ENCODE measurements at places on chromosomes 5 and 9. TPM values are rescaled to one million over a fixed set of nuclear protein-coding genes. Genes with fewer than 3 reads are reported as not detected.

DNA sequence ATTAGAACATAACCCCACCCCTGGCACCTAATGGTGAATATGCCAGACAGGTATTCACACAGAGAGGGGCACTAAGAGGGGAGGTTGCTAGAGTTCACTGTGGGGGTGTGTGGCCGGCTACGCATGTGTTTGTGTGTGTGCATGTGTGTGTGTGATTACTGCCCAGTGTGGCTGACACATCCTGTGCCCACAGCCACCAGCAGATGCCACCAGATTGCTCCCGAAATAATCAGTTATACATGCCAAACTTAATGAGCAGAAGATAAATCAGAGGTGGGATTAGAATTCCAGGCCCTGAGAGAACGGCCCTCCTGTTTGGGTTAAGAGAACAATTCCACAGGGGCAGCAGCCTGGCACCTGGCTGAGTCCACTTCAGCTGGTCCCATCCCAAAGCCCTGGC lies 91.8 kb upstream of the TBCA start:
- no peak overlapping the region for H3K4me3 ChIP-seq
- no peaks in the 10 kb centered on the region for H3K36me3 ChIP-seq
- no peak for DNase-seq
- peaks cover 3% of the 10 kb centered on the region for H3K4me1 ChIP-seq

DNA sequence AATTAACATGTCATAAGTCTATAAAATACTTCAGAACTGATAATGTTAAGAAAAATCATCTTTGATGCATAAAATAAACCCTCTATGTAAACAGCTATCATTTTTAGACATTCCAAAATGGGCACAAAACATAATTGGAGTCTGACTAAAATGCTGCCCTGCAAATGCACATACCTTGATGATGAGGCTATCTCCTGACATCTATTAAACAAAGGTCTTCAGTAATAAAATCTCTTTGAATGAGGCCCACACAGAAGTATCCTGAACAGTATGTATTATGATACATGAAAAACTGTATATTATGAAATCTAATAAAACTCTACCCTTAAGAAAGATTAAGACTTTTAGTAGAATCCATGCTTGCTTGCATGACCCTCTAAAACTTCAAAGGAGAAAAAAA lies 66.1 kb downstream of the FBXL17 start:
- H3K27ac ChIP-seq, result no peak overlapping the region
- H3K4me3 ChIP-seq, result no peak overlapping the region
- no peaks in the 10 kb centered on the region for H3K4me1 ChIP-seq
- no peak for DNase-seq
- no peaks in the 10 kb centered on the region for H3K27me3 ChIP-seq

DNA sequence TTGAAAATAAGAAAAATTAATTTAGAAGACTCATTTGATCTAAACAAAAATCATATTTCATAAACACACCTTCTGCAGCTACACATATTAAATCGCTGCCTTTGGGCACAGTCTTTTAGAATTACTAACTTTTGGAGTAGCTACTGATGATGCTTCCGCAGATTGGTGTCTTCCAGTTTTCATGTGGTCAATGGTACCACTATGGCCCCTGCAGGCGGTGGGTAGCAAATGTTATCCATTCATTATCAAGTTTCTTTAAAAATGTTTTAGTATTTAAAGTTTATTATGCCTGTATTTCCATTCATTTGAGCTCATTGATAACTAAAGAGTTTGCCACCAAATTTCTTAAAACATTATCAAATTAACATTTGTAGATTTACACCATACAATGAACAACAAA lies 122.9 kb upstream of the GRAMD2B start:
- no peak overlapping the region for H3K4me3 ChIP-seq
- no peak overlapping the region for H3K27ac ChIP-seq
- no peaks in the 10 kb centered on the region for H3K36me3 ChIP-seq

- H3K27ac ChIP-seq, result no peak overlapping the region
- DNase-seq, result peak; percentile 81
- H3K4me1 ChIP-seq, result peaks cover 26% of the 10 kb centered on the region
Measured at GRCh38 chr9:124392254-124392870, 22.9 kb downstream of the PSMB7 start.

DNA sequence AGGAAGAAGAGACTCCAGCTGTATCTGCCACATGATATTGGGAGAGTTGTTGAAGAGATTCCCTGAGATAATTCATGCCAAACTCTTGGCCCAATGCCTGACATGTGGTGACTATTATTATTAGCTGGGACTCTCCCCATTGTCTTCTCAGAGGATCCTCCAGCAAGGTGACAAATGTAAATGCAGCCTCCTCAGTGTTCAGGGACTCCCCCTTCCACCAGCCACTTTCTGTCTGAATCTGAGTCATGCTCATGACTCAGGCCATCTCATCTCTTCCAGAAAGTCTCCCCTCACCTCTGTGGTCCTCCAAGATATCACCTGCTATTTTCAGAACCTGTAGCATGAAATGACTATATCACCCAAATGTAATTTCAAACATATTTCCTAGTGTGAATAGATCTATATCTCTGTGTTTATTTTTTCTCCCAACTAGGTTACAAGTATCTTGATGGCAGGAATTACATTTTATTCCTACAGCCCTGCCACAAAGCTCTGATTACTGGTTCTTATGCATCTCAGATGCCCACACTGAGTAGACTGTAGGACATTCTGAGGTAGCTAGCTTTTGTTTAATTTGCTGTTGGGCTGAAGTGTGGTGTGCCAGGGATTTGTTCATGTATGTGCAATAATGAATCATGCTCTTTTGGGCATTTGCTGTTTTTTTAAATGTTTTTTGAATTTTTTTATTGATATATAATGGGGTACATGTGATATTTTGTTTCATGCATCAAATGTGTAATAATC lies 126.6 kb upstream of the IL12B start:
- H3K27ac ChIP-seq, result no peak overlapping the region
- no peak overlapping the region for H3K4me3 ChIP-seq
- H3K27me3 ChIP-seq, result no peaks in the 10 kb centered on the region
- no peak for DNase-seq
- H3K36me3 ChIP-seq, result no peaks in the 10 kb centered on the region
- H3K4me1 ChIP-seq, result peaks cover 28% of the 10 kb centered on the region

DNA sequence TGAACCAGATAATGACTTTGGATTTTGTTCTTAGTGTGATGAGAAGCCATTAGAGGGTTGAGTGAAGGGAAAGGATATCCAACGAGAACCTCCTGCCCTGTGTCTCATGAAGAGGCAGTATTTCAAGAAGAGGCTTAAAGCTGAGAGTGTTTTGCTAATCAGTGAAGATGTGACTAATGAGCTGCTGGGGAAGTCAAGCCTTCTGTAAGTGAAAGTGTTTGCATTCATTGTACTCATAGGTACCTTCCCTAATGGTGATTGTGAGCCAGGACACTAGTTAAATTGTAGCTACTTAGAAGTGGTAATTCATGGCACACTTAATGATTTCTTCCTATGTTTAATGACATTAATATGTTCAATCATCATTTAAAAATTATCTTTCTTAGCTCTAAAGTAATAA lies 23.7 kb downstream of the PIP5K1B start:
- H3K27ac ChIP-seq, result no peak overlapping the region
- DNase-seq, result no peak
- no peak overlapping the region for H3K4me3 ChIP-seq
- H3K27me3 ChIP-seq, result no peaks in the 10 kb centered on the region
- H3K4me1 ChIP-seq, result no peaks in the 10 kb centered on the region
- H3K36me3 ChIP-seq, result no peaks in the 10 kb centered on the region

The ITGA1 gene
- 8.3 TPM for polyA plus RNA-seq

DNA sequence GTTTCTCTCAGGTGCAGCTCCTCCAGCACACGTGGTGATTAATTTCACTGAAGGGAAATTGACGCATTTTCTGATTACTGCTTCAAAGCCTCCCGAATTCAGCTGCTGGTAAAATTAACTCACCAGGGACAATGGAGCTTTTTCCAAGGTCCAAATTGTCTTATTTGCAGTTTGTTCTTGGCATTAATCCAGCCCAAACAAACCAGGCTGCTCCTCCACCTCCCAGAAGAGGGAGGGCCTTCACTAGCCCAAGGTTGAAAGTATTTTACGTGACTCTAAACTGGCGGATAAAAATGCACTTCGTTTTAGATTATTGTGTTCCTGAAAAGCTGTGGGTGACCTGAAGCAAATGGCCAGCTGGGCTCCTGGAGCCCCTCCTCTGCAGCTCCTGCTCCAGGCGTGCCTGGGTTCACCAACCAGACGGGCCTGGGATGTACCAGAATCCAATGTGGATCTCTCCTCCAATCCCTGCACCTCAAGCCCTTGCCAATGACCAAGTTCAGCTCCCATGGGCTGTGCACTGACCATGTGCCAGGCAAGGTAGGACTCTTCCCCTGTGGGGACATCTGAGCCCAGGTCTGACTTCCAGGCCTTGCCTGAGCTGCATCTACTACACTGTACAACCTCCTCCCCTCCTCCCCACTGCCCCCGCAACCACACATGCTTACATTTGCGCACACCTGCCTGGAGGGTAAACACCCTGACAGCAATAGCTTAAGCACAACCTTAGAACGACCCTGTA lies 193.4 kb downstream of the CDK5RAP2 start:
- no peaks in the 10 kb centered on the region for H3K27me3 ChIP-seq
- no peak overlapping the region for H3K27ac ChIP-seq
- DNase-seq, result no peak
- peaks cover 34% of the 10 kb centered on the region for H3K36me3 ChIP-seq

DNA sequence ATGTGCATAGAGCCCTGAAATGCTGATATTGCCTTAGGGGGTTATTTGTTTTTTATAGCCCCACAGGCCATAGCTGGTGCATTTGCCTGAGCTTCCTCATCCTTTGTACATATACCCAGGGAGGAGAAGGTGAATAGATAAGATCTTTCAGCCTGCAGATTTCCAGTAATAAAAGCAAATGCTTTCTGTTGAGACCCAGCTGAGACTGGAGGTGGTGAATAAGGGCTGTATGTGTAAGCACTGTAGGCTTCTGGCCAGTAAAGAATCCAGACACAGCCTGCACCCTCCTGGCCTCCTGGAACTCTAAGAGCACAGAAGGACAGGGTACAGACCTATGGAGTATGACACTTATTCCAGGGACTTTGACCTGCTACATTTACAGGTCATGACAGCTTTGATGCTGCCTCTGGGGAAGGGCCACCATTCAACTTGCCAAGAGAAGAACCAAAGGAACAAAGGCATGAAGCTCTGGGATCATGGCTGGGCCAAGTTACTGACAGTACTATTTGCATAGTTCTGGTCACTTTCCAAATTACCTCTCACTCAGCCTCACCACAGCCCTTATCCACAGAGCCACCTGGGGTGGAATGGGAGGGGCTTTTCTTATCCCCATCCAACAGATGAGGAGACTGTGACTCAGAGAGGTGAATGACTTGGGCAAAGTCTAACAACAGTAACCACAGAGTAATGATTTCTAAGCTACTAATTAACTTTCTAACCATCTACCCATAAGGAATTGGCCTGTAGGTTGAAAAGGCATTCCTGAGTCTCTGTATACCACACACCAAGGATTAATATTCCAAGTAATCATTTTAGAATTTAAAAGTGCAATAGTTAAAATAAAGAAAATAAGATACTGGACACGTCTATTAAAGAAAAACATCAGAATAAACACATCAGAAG lies 604.5 kb upstream of the KLF4 start:
- H3K4me3 ChIP-seq, result no peak overlapping the region
- DNase-seq, result no peak
- H3K4me1 ChIP-seq, result no peaks in the 10 kb centered on the region

The N4BP3 gene
- 4.3 TPM for polyA plus RNA-seq

DNA sequence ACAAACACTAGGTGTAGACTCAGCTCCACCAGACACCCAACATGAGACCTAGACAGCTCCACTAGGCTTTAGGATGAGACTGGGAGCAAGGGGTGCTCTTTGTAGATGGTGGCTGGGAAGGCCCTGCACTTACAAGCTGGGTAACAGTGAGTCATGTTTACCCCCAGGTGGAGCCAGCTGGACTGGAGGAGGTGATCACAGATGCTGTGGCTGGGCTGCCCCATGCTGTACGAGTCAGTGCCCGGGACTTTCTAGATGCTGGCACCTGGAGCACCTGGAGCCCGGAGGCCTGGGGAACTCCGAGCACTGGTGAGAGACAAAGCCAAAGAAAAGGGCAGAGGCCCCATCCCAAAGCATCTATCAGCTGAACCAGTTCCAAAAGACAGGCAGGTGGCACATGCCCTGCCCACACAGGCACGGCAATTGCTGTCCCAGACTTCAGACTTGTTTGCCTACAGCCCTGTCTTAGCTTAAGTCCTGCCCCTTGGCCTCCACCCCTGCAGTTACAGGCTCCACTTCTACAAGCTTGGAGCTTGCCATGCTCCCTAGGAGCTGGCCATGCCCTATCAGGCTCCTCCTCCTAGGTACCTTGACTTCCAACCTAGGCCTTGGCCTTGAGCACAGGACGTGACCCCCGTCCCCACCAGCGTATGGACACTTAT lies 2.7 kb downstream of the CCL27 start:
- no peak overlapping the region for H3K27ac ChIP-seq
- H3K27me3 ChIP-seq, result no peaks in the 10 kb centered on the region
- no peaks in the 10 kb centered on the region for H3K36me3 ChIP-seq
- DNase-seq, result no peak
- no peak overlapping the region for H3K4me3 ChIP-seq
- H3K4me1 ChIP-seq, result peaks cover 5% of the 10 kb centered on the region

The INSL4 gene
- not detected for polyA plus RNA-seq

DNA sequence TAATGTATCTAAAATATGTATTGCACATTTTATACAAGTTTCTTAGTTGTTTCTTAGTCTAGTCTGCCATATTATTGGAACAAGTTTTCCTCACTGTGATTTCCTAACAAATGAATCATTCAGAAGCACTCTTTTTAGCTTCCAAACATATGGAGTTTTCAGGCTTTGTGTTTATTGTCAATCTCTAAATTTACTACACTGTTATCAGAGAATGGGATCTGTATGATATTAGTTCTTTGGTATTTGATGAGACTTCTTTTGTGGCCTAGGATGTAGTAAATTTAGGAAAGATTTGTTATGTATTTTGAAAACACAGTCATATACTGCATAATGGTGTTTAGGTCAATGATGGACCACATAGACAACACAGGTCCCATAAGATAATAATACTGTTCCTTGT lies 25.7 kb downstream of the SREK1IP1 start:
- no peaks in the 10 kb centered on the region for H3K27me3 ChIP-seq
- H3K36me3 ChIP-seq, result peaks cover 58% of the 10 kb centered on the region
- no peak overlapping the region for H3K4me3 ChIP-seq
- no peak overlapping the region for H3K27ac ChIP-seq
- H3K4me1 ChIP-seq, result no peaks in the 10 kb centered on the region

The LCP2 gene
- 29.3 TPM for polyA plus RNA-seq

DNA sequence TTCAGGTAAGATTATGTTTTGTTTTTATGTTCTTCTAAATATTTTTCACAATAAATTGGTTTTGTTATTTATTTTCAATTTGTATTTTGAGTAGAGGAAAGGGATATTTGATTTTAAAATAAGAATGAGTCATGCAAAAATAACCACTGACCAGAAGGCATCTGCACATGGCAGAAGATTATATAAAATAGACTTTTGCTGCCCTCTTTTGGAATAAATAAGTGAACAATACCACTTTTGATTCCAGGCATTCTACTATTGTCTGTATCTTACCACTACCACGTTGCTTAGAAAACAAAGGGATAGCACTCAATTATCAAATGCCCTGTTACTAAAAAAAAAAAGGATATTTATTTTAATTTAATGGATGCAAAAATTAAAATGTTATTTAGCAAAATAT lies 227.3 kb upstream of the ITGA1 start:
- H3K27me3 ChIP-seq, result no peaks in the 10 kb centered on the region
- no peaks in the 10 kb centered on the region for H3K4me1 ChIP-seq
- no peak overlapping the region for H3K27ac ChIP-seq
- no peak for DNase-seq

- H3K27me3 ChIP-seq, result no peaks in the 10 kb centered on the region
- no peak overlapping the region for H3K4me3 ChIP-seq
- H3K27ac ChIP-seq, result no peak overlapping the region
- DNase-seq, result no peak
- peaks cover 7% of the 10 kb centered on the region for H3K4me1 ChIP-seq
- H3K36me3 ChIP-seq, result no peaks in the 10 kb centered on the region
Measured at GRCh38 chr9:127153501-127153900, 31.1 kb upstream of the ANGPTL2 start.
